ENCODE measurements at places on chromosomes 5 and 9.

- no peak overlapping the region for H3K4me3 ChIP-seq
- peaks cover 46% of the 10 kb centered on the region for H3K27me3 ChIP-seq
- H3K4me1 ChIP-seq: no peaks in the 10 kb centered on the region
- no peak overlapping the region for H3K27ac ChIP-seq
- H3K36me3 ChIP-seq: no peaks in the 10 kb centered on the region
- DNase-seq: no peak
Measured at GRCh38 chr9:78612091-78612490, 315.2 kb downstream of the PSAT1 start.

DNA sequence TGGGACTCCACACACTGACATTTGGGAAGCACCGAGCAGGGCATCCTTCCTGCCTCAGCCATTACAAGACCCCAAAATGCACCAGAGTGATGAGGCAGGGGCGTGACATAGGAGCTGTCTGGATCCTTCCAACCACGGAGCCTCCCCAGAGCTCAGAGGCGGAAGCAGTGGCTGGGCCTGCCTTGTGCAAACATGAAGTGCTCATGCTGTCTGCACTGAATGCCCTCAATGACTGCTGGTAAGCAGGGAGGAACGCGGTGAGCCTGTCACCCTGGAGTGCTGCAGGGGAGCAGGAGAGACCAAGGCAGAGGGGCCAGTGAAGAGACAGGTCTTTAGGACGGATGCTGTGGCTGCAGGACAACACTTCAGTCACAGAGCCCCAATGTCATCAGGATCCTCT is 60.2 kb upstream of the HRH2 start:
- no peak overlapping the region for H3K27ac ChIP-seq
- peaks cover 98% of the 10 kb centered on the region for H3K27me3 ChIP-seq
- DNase-seq: no peak
- no peaks in the 10 kb centered on the region for H3K4me1 ChIP-seq
- H3K4me3 ChIP-seq: no peak overlapping the region

GRCh38 chr5:135242021-135242865 is 156.8 kb downstream of the MACROH2A1 start:
- H3K27ac ChIP-seq: no peak overlapping the region
- no peaks in the 10 kb centered on the region for H3K27me3 ChIP-seq
- H3K36me3 ChIP-seq: no peaks in the 10 kb centered on the region
- no peak overlapping the region for H3K4me3 ChIP-seq
- no peak for DNase-seq

DNA sequence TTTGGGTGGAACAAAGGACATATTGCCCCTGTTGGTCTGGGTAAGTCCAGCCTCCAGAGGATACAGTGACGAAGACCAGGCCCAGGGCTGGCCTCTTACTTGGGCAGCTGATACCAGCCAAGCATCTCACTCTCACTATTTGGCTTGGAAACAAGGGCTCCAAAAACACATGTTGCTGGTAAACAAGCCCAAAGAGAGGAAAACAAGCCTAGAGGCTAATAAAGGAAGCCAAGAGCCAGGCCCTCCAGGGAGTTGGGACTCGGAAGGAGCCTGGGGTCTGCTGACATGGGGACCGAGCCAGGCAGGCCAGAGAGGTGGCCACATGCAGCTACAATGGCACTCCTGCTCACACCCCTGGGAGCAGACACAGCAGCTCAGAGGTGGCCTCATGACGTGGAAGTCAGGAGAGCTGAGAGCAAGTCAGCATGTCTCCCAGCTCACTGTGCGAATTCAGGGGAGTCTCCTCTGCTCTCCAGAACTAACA is 5.7 kb downstream of the SPARC start:
- peaks cover 25% of the 10 kb centered on the region for H3K4me1 ChIP-seq
- H3K27me3 ChIP-seq: 0 out of 2 replicates have a peak, but pooled peaks cover 5% of the 10 kb centered on the region
- H3K4me3 ChIP-seq: no peak overlapping the region
- H3K27ac ChIP-seq: no peak overlapping the region
- no peak for DNase-seq

DNA sequence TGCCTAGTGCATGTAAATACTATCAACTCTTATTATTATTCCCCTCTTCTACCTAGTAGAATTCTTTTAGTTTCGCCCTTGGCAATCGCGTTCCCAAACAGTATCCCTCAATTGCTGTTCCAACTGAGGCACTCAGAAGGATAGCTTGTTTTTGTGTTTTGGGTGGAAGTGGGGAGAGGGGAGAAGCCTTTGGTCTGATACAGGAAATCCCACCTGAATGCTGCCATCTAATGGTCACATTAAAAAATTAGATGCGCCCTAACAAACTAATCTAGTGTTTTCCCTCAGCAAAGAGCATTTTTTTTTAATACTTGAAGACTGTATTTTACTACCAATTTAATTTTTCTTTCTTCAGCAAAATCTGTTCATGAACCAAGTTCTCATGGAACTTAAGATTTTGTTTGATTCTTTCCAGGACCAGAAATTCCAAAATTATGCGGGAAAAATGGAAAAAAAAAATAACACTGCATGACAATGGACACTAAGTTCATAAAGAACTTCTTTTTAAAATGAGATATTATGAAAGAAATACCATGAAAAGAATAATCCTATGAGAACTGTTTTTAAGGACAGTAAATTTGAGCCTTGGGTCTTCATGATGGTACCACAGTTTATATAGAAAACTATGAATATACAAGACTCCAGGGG is 22.2 kb upstream of the GLDC start:
- no peak overlapping the region for H3K4me3 ChIP-seq
- no peak for DNase-seq
- no peaks in the 10 kb centered on the region for H3K36me3 ChIP-seq

Measured in PC-9 (cell line).